ENCODE measurements at places on chromosomes 5 and 9. TPM values are rescaled to one million over a fixed set of nuclear protein-coding genes. Genes with fewer than 3 reads are reported as not detected.
A peak's percentile ranks its signal among the peaks of the same experiment; 100 is the strongest.

BTNL8 gene
- not detected for total RNA-seq

PCDHB6 gene
- total RNA-seq: 0.16 TPM

CREB3 gene
- total RNA-seq: 15.1 TPM

AKNA gene
- total RNA-seq: 5.7 TPM

TDRD7 gene
- total RNA-seq: 9.8 TPM

MCCC2 gene
- total RNA-seq: 34.1 TPM

SAXO1 gene
- total RNA-seq: not detected

IL13 gene
- total RNA-seq: not detected

POLK gene
- 11.2 TPM for total RNA-seq

PCDHGA3 gene
- 0.76 TPM for total RNA-seq

SV2C gene
- 0.12 TPM for total RNA-seq

ARSI gene
- total RNA-seq: 1.7 TPM

DNA sequence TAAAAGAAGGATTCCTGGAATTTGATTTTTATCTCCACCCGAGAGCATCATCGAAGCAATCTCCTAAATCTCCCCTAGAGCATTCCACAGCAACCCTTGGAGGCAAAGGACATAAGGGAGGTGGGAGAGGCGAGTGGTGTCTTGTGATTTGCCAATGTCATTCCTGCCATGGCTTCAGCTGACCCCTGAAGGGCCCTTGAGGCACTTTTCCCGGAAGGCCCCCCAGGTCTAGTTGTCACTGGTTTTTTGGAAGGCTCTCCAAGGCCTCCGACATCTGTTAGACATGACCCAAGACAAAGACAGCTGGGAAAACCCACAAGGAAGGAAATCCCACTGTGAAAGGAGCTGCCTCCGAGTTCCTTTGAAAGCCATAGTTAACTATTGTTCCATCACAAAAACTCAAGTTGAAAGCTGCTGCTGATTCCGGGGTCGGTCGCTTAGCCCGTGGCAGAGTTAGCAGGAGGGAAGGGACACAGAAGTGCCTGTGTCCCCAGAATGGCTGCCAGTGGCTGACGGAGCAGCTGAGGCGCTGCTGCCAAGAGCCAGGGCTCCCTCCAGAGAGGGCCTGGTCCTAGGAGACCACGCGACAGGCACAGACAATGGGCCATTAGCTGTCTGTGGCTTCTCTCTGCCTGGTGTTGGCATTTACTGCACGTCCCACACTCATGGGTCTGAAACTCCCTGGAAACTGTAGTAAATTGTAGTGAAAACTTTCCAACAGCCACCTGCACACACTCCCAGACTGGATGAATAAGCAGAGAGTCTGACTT is 24.4 kb upstream of the TRIO start:
- ATAC-seq: no peak

GRCh38 chr5:84589926-84590325 is 205.2 kb upstream of the EDIL3 start:
- ATAC-seq: no peak

DNA sequence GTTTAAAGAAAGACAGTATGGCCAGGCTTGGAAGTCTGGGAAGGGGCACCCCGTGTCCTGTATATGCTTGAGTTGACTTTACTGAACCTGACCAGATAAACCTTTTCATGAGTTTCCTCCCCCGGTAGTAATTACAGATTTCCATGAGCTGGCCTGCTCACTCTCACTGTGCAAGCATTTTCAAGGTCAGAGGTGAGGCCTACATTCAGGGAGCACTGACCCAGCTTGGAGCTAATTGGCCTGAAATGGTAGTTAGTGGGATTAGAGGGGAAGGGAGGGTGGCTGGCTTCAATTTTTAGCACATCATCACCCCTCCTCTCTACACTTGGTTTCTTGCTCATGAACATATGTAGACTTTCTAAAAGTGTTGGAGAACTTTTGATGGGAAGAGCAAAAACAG is 99.2 kb downstream of the PSAT1 start:
- no peak for ATAC-seq

DNA sequence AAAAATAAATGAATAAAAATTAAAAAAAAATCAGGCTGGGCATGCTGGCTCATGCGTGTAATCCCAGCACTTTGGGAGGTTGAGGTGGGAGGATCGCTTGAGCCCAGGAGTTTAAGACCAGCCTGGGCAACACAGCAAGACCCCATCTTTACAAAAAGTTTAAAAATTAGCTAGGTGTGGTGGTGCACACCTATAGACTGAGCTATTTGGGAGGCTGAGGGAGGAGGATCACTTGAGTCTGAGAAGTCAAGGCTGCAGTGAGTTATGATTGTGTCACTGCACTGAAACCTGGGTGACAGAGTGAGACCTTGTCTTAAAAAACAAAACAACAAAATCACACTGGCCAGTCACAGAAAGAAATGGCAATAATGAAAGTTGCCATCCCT is 3.4 kb upstream of the CNTRL start:
- ATAC-seq: no peak

- no peak for ATAC-seq
Observed at GRCh38 chr9:80218328-80218727, 646.6 kb downstream of the TLE4 start.

- no peak for ATAC-seq
Observed at GRCh38 chr5:14917719-14918118, 46.1 kb upstream of the ANKH start.

GRCh38 chr5:126818736-126819135 is 41.8 kb downstream of the LMNB1 start:
- no peak for ATAC-seq

DNA sequence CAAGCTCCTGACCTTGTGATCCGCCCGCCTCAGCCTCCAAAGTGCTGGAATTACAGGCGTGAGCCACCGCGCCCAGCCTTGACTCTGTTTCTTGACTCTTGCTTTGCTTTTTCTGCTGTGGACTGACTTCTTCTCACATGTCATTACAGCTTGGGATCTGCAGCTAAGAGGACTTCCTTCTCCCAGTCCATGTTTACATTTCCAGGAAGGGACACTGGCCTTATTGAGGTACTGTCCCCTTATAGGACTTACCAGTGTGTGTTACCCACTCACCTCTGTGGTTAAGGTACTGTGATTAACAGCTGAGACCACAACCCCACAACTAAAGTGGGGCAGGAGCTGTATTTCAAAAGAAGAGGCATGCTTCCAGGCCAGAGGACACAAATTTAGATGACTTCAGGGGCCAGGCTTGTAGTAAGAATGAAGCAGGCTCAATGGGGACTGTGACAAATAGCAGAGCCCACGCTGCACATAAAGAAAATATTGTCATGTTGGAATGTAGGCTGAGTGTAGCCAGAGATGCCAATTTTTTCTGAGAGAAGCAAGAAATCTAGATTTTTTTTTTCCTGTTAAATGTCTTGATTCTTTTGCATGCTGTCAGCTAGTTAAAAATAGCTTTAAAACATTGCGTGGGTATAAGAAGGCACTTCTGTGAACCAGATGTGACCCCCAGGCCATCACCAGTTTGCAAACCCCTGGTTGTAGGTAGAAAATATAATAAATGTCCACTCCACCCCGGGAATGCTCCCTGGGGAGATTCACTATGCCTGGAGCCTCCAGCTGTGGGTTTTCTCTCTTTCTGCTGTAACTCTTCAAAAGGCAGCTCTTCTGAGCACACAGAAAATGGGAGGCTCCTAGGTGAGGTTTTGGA is 75.0 kb downstream of the PTPDC1 start:
- no peak for ATAC-seq

DNA sequence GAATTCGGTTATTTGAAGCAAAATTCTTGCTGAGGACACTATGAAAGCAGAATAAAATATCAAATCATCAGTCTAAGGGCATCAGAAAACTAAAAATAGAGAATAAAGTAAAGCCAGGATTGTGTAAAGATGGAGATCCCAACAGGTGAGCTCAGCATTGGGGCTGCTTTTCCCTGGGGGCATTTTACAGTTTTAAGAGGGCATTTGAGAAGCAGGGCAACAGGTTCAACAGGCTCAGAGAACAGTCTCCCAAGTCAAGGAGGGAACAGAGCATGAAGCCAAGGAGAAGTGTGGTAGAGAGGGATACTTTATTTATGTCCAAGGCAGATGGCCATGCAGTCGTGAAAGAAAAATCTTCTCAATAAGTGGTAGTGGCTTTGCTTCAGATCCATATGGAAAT is 145.4 kb downstream of the SYK start:
- ATAC-seq: no peak

DNA sequence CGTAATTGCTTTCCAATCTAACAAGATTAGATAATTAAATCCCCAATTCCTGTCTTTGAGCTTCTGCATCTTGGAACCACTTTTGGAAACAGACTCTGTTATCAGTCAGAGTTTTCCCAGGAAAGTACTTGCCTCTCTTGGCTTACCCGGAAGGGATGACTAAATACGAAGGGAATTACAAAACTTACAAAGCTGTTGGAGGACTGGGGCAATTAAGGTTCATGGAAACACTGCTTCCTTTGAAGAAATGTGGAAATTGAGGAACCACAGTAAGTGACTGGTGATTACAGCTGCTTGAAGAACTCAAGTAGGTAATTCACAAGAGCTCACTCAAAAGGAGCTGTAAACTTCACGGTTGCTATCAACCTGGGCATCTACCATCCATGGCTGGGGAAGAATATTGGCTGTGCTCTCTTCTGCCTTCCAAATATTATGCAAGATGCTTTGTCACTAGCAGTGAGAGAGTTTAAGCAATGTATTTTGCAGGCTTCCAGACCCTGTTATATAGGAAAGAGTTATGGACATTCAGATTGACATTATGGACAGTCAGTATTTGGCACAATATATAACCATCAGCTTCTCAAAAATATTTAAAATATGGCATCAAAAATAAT is 104.6 kb upstream of the MAN2A1 start:
- ATAC-seq: no peak

- ATAC-seq: peak; percentile 93
Observed at GRCh38 chr5:5340206-5340729, 82.2 kb upstream of the ICE1 start.

DNA sequence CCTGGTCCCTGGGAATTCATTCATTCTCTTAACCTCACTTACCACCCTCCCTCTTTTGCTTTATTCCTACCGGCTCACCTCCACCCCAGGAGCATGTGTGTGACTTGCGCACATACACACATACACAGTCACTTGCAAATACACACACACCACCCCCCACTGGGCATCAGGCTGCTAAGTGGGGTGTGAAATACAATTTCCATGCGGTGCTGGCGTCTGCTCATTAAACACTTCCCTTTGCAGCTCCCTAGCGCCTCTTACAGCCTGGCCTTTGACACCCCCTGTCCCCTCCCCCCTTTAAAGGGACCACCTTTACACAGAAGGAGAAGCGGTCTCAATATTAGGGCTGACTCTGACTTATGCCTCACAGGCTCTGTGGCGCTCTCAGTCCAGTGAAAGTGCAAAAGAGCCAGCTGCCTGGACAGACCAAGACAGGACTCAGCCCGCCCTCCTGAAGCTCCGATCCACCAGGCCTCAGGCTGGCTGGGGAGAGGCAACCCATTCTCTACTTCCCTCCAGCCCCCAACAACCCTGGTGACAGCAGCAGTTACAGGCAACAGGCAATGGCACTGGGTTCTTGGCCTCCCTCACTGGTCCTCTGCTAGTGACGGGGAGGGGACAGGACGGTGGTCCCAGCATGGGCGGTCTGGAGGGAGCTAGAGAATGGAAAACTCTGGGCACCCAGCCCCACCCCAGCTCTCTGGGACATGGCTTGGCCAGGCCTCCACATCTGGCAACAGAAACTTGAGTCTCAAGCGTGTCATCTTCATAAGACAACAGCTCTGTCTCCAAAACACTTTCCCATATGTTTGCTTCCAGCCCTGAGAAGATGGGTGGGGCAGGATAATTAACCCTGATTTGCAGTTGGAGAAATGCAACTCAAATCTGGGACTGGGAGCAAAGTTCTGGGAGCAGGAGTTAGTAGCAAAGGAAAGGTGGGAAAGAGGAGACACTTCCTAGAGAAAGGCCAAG is 12.0 kb downstream of the ENHO start:
- no peak for ATAC-seq

GRCh38 chr5:179209359-179210150 is 135.7 kb downstream of the ADAMTS2 start:
- no peak for ATAC-seq

GRCh38 chr9:94625835-94626234 is 13.5 kb downstream of the FBP1 start:
- no peak for ATAC-seq

DNA sequence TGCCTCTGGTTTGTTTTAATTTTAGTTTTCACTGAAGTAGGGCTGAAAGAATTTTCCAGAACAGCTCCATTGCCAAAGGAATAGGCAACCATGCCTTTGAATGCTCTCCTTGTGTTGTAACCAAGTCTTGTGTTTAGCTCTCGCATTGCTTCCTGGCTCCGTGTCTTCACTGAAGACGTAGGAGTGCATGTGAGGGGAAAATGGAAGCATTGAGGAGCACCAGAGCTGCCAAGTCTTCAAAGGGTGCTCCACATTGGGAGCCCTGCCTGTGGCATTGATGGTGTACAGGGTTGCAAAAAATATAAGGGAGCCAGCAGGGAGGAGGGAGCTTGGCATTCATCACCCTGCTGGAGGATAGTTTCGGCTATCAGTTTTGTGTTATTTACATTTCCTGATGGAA is 86.6 kb downstream of the NTRK2 start:
- ATAC-seq: no peak

- ATAC-seq: no peak
Observed at GRCh38 chr5:71701407-71701806, 17.7 kb upstream of the CARTPT start.

DNA sequence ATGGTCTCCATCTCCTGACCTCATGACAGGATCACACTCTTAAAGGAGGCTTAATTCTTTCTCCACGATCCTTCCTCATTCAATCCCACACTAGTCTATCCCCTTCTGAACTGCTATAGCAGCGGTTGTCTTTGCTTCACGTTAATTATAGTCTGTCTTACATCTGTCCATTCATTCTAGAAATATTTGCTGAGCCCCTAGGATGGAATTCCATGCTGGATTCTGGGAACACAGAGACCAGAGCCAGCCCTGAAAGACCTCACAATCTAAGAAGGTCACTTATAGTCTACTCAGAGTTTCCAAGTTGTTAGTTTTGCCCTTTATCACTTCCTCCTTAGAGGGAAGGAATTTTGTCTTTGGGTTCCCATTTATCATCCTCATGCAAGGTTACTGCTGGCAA is 193.5 kb downstream of the GAS1 start:
- ATAC-seq: no peak

- no peak for ATAC-seq
Observed at GRCh38 chr9:80078826-80079225, 507.1 kb downstream of the TLE4 start.

DNA sequence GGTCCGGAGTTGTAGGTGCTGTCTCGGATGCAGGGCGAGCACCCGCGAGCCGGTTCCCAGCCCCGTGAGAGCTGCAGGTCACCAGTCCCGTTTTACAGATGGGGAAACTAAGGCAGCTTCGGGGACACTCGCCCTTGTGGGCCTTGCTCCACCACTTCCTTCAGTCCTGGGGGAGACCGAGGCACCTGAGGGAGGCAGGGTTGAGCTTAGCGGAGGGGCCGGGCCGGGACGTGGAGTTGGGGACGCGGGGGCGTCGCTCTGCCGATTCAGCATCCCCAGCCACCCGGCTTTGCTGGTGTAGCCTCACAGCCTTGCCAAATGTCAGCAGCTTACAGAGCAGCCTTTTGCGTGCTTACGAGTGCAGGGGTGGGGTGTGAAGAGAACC is 530 bp downstream of the BBLN start:
- peak; percentile 1 for ATAC-seq

DNA sequence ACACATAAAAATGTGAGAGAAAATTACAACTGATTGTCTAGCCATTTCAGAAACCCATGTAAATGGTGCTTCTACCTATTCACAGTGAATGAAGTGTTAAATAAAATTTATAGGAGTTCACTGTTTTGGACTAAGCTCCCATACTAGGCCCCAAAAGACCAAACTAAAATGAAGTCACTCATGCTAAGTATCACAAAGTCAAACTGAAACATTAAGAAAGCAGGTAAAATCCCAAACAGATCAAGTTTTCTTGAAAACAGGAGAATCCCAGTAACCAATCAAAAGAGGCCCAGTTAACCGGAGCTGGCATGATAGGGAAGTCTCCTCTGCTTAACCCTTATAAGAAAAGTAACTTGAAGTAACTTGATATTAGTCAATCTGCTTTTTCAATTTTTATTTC is 35.2 kb upstream of the MYOT start:
- ATAC-seq: peak; percentile 31
